Left lobe of liver (tissue), 2 donors: ENCODE measurements at places on chromosomes 7 and 10. TPM values are rescaled to one million over a fixed set of nuclear protein-coding genes. Genes with fewer than 3 reads are reported as not detected.
A peak's percentile ranks its signal among the peaks of the same experiment; 100 is the strongest.

DNA sequence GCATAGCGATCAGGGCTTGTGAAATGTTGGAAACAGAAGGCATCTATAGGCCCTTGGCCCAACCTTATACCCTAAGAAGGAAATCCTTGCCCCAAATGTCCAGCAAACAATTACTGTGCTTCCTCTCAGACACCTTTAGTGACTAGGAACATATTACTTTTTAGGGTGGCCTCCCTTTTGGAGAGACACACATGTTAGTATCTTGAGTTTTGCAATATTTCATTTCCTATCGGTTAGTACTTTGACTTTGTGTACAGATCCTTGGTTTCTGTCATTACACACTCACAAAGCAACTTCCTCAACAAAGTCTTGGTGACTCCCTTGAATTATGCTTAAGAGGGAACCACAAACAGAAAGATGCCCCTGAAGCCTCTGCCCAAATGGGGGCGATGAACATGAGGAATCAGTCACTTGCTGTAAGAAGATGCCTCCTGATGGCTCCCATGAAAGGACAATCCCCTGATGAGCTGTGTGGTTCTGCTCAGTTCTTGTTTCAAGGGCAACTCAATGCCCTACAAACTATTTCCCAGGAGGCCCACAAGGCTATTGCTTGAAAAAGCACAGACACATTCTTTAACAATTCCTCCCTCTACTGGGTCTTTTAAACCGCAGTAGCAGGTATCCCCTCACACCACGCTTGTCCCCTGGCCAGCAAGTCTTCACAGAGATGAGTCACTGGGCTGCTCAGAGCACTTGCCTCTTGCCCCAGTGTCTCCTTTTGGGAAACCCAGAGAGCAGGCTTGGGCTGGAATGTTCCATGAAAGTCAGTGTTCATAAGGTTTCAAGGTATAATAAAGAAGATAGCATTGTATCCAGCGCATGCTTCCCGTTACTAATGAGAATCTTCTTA, 196.2 kb downstream of the FANK1 start:
- DNase-seq = no peak

CALD1 gene
- total RNA-seq = 145 TPM

GRCh38 chr10:69736886-69737641, 64.6 kb upstream of the COL13A1 start:
- DNase-seq = no peak

PTF1A gene
- not detected for total RNA-seq

DNA sequence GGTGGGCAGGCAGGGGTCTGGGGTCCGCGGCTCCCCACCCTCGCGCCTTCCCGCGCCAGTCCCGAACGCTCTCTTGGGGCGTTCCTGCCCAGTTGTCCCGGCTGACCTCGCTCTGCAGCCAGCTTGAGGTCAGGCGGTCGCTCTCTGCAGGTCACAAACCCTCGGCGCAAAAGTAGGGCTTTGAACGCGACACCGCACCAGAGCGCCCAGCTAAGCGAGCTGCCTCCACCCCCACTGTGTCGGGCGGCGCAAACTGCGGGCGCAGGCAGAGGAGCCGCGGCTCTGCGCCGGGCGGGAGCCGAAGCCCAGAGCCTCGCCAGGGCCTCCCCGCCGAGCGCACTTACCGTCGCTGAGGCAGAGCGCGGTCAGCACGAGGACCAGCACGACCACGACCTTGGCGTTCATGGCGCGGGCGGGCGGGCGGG, 284 bp downstream of the CXCL12 start:
- DNase-seq = peak; percentile 55

- no peak for DNase-seq
These were observed 143.0 kb downstream of the PRPF18 start for GRCh38 chr10:13729586-13730305.

GRCh38 chr10:5532618-5533097, 7.9 kb downstream of the CALML3 start:
- peak; percentile 24 for DNase-seq

DNA sequence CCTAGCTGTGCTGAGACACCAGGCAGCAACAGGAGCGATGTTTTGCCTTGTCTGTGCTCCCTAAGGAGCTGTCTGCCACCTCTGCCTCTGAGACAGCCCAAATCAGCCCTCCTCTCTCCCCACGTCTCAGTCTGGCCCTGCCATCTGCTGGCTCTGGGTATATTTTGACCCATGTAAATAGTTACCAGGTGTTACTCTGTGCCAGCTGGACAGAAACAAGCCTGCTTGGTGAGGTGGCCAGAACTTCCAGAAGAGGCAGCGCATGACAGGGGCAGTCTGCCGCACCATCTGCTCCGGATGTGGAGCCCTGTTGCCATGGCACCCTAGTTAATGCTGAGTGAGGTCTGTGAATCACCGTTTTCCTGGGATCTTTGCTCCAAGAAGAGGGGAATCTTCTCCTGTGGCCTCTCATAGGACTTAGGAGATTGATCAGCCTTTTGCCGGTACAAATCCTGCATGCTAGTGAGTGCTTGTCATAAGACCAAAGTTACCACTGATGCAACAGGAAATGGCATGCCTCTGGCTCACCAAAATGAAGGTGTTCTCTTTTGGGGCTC, 31.8 kb downstream of the GSTO2 start:
- no peak for DNase-seq

DNA sequence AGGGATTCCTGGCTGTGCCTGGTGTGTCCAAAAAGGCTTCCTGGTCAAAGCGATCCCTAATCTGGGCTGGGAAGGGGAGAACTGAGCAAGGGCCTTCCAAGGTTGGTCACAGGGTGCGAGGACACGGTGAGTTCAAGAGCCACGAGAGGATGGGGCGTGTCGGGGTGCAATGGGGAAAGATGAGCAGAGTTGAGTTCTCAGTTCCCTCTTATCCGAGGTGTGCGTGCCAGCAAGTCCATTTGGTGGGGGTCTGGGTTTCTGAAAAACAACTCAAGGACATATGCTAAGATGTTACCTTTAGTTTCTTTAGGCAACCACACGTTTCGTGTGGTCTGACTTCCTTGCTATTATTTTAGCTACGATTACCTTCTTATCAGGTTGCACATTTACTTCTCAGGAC, 1.3 kb downstream of the ZNF775 start:
- no peak for DNase-seq

AGAP6 gene
- 10.6 TPM for total RNA-seq

GRCh38 chr10:9043466-9043865, 989.0 kb downstream of the GATA3 start:
- no peak for DNase-seq

WNT8B gene
- total RNA-seq = not detected

DNA sequence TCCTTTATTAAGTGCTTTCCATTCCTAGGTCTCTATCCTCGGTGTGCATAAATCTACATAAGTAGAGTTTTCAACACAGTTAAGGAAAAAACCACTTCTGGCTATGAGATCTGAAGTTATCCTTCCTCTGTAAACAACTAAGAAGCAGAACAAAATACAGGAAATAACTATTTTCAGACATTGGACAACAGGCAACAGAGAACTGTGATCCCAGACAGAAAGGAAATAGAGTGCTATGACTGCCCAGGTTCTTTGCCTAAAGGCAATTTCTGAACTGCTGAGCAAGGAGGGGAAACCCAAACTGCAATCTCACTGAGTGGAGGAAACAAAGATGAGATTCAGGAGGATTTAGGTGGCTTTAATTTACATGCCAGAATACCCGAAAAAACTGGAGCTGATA, 285.4 kb downstream of the SNX13 start:
- no peak for DNase-seq

MASTL gene
- 2.6 TPM for total RNA-seq

LRRC17 gene
- total RNA-seq = 0.83 TPM

DNA sequence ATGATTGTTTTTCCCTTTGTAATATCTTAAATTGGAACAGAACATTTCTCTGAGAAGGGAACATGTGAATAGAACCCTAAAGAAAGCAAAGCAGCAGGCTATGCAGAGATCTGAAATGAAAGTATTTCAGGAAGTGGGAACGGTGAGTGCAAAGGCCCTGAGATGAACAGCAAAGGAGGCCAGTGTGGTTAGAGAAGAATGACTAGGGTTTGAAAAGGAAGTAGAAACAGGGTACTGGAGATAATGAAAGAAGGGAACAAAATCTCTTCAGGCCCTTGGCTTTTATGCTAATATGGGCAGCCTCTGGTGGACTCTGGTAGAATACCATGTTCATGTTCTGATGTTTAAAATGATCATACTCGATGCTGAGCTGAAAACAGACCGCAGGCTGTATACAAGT, 22.2 kb downstream of the ARHGAP21 start:
- no peak for DNase-seq

DNA sequence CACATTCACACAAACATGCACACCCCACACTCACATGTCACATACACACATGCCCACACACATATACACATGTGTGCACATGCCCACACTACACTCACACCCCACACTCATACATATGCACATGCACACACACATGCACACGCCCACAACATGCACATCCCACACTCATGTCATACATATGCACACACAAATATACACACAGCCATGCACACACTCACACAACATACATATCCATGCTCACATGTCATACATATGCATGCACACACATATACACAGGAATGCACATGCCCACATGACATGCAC, 219.8 kb downstream of the DNAJB6 start:
- DNase-seq = no peak

- no peak for DNase-seq
These were observed 19.8 kb downstream of the MDFIC start for GRCh38 chr7:114941692-114942091.

- no peak for DNase-seq
These were observed 379.1 kb downstream of the ADRA2A start for GRCh38 chr10:111455776-111456426.

- DNase-seq = peak; percentile 12
These were observed 96.5 kb upstream of the SDK1 start for GRCh38 chr7:3204526-3204925.

- DNase-seq = no peak
These were observed 279.0 kb downstream of the KCNMA1 start for GRCh38 chr10:77358656-77359055.

- DNase-seq = no peak
These were observed 26.0 kb downstream of the CYP3A5 start for GRCh38 chr7:99653754-99654153.

MET gene
- 32.2 TPM for total RNA-seq

DNA sequence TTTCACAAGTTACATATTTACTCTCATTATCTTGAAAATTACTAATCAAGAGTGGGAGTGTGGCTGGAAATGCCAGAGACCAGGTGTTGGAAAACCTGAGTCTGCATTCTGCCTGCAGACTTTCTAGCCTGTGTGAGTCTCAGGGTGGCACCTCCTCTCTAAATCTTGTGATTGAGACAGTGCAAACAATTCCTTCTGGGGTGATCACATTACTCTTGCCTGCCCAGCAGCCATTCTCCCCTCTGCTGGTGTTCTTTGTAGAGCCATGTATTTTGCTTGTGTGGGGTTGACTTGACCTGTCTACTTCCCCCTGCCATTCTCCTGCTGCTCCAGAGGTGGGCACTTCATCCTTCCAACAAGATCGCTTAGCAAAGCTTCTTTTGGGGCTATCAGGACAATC, 101.1 kb downstream of the RAPGEF5 start:
- no peak for DNase-seq

- DNase-seq = no peak
These were observed 25.6 kb upstream of the TMEM229A start for GRCh38 chr7:124058515-124058914.

HOXA5 gene
- total RNA-seq = 0.50 TPM

- DNase-seq = no peak
These were observed 5.8 kb upstream of the RP9 start for GRCh38 chr7:33114976-33115375.

DNA sequence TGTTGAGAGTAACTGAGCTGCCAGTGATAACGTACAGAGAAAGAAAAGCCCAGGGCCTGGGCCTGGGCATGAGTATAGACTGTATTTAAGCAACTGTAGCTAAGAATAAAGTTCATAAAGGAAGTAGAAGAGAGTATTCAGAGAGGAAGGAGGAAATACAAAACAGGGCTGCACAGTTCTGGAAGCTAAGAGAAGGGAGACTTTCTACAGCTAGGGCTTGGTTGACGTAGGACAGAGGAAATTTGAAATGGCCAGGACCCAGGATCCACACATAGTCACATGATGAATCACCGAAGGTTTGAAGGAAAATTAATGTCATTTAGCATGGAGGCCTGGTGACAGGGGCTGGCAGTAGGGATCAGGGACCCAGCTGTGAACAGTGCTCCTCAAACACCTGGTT, 66.7 kb downstream of the ARL4A start:
- DNase-seq = no peak

- no peak for DNase-seq
These were observed 39.8 kb downstream of the AKR1B1 start for GRCh38 chr7:134419085-134419484.

SPDYE1 gene
- not detected for total RNA-seq

- DNase-seq = no peak
These were observed 139.1 kb downstream of the TCERG1L start for GRCh38 chr10:131172433-131172832.

DNA sequence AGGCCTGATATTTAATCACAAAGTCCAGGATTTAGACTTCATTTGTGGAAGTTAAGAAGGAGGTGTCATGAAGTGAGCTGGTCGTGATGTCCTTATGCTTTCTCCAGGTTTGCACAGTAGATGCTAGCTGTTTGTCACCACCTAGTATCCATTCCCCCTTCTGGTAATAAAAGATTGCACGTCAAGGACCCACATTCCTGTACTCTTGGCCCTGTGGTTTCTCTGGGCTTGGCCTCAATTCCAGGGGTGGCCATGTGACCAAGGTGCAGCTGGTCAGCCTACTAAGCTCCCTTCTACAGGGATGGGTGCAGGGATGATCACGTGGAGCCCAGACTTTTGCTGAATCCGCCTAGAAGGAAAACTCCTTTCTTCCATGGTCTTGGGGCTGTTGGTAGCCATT, 16.5 kb downstream of the NPS start:
- no peak for DNase-seq

DNA sequence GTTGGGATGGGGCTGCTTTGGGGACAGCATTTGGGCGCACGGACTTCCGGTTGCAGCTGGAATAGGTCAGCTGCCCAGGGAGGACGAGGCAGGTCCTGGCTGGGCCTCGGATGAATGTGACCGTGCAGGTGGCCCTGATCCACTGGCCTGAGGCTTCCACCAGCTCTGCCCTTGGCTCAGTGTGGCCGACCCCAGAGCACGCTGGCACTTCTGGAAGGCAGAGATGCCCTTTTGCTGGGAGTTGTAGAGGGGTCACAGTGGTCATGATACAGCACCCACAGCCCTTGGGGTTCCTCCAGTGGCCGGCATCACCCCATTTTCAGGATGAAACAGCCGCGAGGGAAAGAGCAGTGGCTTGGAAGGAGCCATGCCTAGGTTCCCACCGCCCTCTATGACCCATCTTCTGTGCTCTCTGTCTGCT, 19.0 kb downstream of the ADCY1 start:
- peak; percentile 32 for DNase-seq

- no peak for DNase-seq
These were observed 401.6 kb downstream of the MAGI2 start for GRCh38 chr7:79051915-79052314.

DNA sequence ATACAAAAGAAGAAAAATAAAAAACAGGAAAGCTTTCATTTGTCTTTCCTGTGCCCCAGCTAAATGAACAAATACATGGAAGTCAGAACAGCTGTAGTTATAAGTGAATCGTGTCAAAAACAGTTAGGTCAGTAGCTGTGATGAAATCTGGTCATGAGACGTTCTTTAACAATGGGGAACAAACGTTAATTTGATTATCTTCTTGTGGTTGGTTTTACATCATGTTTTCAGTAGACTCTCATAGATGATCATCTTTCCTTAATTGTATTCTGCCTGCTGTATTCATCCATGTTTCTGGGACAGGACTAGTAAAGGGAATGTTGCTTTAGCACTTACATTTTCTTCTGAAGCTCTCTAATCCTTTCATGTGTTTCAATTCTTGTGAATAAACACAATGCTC, 97.0 kb downstream of the PCLO start:
- DNase-seq = no peak

ETV1 gene
- total RNA-seq = 8.4 TPM

NKX1-2 gene
- total RNA-seq = 0.05 TPM

- no peak for DNase-seq
These were observed 31.3 kb downstream of the GNAT3 start for GRCh38 chr7:80480566-80480965.

CPA2 gene
- 1.9 TPM for total RNA-seq
